ENCODE measurements at places on chromosomes 11 and 22.

DNA sequence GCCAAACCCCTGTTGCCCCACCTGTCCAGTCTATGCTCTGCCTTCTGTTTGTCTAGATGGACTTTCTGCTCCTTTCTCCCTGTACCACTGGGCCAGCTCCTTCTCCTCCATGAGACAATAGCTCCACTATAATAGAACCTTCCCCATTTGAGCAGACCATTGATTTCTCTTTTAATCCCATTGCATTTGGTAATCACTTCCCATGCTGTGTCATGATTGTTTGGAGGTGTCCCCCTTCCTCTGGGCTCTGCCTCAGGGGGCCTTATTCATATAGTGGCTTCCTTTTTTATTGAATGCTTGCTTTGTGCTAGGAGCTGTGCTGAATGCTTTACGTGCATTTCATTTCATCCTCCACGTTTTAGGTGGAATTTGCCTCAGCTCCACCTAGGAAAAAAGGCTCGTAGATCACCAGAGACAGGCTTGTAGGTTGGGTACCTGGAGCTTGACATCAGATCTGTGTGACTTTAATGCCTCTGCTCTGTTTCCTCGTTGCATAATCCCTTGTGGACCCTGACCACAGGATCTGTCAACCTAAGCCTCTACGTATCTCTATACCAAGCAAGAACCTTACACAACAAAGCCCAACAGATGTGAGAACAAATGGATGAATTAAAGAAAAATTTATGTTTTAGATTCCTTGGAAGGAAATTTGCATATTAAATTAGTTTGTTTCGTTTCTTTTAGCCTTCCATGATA, 106.2 kb upstream of the RASSF10 start:
- no peak for DNase-seq

GRCh38 chr11:34855021-34855753, 61.0 kb downstream of the APIP start:
- no peak for DNase-seq

DNA sequence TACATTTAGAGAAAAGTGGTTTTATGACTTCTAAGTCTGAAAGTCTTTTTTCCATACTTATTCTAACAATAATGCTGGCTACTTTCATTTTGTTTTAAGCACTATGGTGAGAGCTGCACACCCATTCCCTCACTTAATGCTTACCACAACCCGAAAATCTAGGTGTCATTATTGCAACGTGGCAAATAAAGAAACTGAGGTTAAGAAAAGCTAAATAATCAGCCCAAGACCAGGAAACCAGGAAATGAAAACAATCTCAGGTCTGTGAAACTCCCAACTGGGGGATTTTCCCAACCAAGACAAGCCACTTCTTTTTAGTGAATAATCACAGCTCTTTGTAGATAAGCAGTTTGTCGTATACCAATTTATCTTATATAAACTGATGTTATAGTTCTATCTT, 126.3 kb downstream of the SLC1A2 start:
- DNase-seq = no peak

- DNase-seq = no peak
Measured at GRCh38 chr11:15819679-15820286, 536.6 kb downstream of the SOX6 start.

- no peak for DNase-seq
Measured at GRCh38 chr22:17949642-17950473, 74.5 kb downstream of the MICAL3 start.

DNA sequence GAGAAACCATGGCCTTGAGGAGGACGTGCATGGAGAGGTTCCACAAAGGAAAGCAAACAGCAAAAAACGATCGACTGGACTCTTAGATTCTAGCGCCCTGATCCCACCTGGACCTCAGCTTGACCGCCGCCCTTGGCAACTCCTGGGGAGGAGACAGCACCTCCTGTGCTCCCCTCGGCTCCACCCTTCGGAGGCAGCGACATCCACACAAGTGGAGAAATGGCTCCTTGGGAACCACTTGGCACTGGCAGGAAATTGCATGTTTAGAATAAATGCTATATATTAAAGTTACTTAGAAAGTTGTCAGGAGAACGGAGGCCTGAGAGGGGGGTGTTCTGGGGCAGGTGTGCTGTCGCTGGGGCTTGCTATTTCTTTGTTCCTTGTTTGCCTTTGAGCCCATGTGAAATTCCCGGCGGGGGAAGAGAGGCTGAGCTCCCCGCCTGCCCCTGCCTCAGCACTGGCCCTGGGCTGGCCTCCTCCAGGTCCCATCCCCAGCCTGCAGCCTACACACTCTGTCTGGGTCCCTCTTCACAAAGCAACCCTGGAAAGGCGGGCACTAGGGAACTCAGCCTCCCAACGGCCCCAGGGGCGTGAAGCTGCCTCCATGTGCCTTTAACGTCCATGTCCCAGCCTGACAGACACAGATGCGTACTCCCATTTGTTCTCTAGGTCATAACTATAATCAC, 395.3 kb downstream of the BRD1 start:
- no peak for DNase-seq

- DNase-seq = no peak
Measured at GRCh38 chr11:11036848-11037732, 179.2 kb upstream of the ZBED5 start.

DNA sequence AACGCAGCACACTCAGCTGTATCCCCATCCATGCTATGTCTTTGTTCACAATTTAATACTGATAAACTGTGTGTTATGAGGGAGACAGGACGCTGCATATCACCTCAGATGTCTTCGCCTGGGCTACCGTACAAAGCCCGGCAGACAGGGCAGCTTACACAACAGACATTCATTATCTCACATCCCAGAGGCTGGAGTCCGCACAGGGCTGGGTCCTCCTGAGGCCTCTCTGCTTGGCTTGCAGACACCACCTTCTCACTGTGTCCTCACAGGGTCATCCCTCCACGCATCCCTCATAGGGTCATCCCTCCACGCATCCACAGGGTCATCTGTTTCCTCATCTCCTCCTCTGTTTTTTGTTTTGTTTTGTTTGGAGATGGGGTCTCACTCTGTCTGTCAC, 61.2 kb downstream of the SHANK2 start:
- DNase-seq = no peak

GRCh38 chr11:122731500-122731913, 76.0 kb downstream of the UBASH3B start:
- no peak for DNase-seq

GRCh38 chr11:61917334-61918109, at the start of gene RAB3IL1:
RAB3IL1 (minus strand) TSS chr11:61917566; CDS start chr11:61917367, 199 bp downstream.
- no peak for DNase-seq

DNA sequence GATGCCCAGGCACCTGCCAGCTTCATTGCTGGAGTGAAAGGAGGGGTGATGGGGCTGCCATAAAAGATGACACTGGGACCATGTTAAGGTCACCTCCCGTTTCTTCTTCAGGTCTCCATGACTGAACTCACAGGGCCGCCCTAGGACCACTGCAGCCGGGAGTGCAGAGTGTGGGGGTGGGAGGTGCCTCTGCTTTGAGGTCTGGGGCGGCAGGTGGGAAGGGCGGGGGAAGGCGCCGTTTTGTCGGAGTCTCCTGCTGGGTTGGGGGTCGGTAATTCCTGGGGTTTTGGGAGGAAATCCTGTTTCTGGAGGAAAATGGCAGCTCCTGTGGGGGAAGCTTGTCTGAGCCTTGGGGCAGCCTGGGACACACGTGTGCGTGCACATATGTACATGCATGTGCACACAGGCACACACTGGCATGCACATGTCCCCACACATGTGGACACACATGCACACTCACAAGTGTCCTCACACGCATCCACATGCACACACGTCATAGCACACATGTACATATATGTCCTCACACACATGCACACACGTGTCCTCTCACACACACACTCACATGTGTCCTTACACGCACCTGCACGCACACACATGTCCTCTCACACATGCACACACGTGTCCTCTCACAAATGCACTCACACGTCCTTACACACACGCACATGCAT, 990.9 kb downstream of the BRD1 start:
- no peak for DNase-seq

DNA sequence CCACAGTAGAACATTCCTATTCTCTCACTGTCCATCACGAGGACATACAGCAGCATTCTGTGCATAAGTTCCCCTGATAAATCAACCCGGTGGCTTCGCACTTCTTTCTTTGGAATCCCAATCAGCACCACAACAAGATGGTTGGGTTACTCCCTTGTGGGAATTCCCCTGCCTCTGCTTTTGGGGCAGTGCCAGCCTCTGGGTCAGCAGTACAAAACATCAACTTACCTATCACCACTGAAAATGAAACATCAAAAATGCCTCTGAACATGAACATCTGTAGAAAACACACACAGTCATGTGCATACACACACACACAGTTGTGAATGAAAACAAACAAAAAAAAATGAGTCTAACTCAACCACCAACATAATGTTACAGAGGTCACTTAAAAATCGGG, 79.3 kb downstream of the KCNA4 start:
- no peak for DNase-seq

DNA sequence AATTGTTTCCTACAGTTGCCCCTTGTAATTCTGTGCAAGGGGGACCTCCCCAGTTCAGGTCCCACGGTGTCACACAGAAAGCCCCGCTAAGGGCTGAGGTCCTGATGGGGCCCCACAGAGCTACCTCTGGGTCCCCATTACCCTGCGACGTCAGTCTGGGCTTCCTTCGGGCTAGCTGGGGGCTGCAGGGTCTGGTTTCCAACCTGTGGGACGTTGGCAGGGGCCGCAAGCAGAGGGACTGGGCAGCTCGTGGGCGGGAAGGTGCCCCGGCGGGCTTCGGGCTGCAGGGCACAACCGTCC, 698 bp downstream of the SLC37A4 start:
- DNase-seq = no peak

- no peak for DNase-seq
Measured at GRCh38 chr11:12226093-12226492, 115.7 kb downstream of the MICAL2 start.

DNA sequence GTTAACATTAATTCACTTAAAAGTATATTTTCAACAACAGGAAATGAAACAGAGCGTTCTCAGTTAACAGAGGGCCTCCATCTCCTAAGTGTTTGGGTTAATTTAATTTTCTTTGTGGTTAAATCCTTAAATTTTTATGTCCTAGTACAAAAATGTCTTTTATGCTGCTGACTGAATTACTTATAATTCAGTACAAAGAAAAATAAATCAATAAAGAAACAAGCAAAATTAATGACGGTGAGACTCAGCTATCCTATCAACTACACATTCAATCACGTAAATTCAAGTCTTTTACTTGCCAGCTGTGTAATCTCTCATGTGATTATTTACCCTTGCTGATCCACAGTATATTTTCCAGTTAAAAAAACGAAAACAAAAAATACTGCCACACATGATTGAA, 81.4 kb downstream of the BBOX1 start:
- no peak for DNase-seq

DNA sequence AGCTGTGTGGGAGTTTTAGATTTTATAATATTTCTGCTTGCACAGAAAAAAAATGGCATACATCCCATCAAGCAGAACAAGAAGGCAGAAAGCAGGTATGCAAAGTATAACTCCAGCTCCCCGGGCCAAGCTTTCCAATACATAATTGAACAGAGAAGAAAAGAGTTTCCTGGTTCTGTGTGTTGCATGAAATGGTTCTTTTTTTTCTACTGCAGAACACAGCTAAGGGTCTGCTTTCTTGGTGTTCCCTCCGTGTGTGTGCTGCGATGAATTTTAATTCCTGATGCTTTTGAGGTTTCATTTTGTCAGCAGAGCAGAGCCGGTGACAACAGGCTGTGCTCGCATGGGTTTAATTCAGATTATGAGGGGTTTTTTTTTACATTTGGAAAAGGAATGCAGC, 70.7 kb upstream of the TTC12 start:
- no peak for DNase-seq

GRCh38 chr22:20436307-20436767, 1.3 kb downstream of the SCARF2 start:
- no peak for DNase-seq

- DNase-seq = no peak
Measured at GRCh38 chr11:79467761-79468160, 26.9 kb upstream of the TENM4 start.

- DNase-seq = no peak
Measured at GRCh38 chr11:124611064-124611463, at the start of gene PANX3. PANX3 (plus strand) TSS chr11:124611428; CDS start chr11:124611557, 129 bp downstream.

DNA sequence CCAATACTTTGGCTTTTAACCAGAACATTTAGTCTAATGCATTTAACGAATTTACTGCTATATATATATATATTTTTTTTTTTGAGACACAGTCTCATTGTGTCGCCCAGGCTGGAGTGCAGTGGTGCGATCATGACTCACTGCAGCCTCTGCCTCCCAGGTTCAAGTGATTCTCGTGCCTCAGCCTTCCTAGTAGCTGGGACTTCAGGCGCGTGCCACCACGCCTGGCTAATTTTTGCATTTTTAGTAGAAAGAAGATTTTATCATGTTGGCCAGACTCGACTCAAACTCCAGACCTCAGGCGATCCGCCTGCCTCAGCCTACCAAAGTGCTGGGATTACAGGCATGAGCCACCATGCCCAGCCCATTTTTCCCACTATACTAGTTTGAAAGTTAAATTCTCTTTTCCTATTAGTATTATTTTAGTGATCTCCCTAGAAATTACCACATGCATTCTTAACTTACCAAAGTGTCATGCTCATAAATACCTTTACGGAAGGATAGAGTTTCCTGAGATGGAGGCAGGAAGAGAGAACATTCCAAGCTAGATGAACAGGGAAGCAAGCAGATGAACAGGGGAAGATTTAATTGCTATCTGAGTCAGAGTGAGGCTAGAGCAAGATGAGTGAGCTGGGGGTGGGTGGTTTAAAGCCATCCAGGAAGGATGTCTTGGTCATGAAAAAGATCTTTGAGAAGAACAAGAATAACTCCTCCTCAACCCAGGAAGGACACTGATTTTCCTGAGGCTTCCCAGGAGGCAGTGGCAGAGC, 4.4 kb upstream of the PGAP2 start:
- no peak for DNase-seq

- DNase-seq = no peak
Measured at GRCh38 chr11:77789061-77789730, 31.3 kb downstream of the RSF1 start.

DNA sequence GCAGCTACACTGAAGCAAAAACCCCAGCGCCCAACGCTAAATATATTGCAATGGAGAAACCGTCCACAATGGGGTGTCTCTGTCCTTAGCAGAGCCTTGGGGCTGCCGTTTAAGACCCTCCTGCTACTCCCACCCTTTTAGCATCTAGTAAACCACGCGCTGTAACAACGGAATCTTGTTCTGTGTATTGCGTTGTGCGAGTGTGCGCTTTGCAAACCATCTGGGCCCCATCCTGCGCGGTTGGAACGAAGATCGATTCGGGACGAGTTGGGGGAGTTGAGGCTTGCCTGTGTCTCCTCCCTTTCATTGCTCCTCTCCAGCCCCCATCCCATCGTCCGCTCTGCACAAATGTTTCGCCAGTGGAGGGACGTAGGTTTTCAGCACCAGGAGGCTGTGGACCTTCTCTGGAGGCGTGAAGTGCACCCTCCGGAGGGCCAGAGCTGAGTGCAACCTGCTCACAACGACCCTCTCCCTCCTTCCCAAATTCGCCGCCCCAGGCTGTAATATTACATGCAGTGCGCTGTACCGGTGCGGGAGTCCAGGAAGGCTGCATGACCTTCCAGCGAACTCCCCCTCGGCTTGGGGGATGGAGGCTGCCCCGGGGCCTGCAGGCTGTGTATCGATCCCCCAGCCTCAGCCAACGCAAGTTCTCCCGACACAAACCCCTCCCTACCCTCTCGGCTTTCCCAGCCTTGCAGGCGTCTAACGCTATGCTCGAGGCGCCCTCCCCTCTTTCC, 1.6 kb upstream of the KMT2A start:
- DNase-seq = peak; percentile 17

All from activated T-helper 9 cell treated with anti-CD3 and anti-CD28 coated beads, Interleukin-2, amount 50 U/mL, for 16 hours (primary cell).